ENCODE measurements at places on chromosomes 6 and 20.

- DNase-seq = no peak
- H3K4me3 ChIP-seq = no peak overlapping the region
- H3K27ac ChIP-seq = no peak overlapping the region
- peaks cover 55% of the 10 kb centered on the region for H3K36me3 ChIP-seq
Measured at GRCh38 chr6:105322499-105323225, 80.2 kb downstream of the PREP start.

DNA sequence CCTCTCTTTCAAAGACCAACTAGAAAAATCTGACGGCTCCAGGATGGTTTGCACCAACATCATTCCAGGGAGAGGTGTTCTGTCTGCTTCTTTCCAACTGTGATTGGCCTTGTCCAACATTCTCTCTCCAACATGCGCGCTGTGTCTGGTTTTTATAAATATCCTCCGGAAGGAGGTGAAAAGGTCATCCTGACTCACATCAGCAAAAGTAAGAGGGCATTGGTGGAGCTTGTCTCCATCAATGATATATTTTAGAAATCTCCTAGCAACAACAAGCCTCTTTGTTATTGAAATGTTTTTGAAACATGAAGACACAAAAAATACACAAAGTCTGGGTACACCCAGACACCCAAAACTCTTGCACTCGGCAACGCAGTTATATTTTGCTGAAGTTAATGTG lies 475.3 kb upstream of the JARID2 start:
- H3K36me3 ChIP-seq = no peaks in the 10 kb centered on the region
- DNase-seq = no peak
- no peaks in the 10 kb centered on the region for H3K4me1 ChIP-seq
- no peaks in the 10 kb centered on the region for H3K27me3 ChIP-seq
- H3K4me3 ChIP-seq = no peak overlapping the region

GRCh38 chr6:44045672-44046015 lies 81.6 kb downstream of the MRPL14 start:
- peaks cover 88% of the 10 kb centered on the region for H3K4me1 ChIP-seq
- no peaks in the 10 kb centered on the region for H3K27me3 ChIP-seq
- H3K4me3 ChIP-seq = no peak overlapping the region
- no peaks in the 10 kb centered on the region for H3K36me3 ChIP-seq

GRCh38 chr6:73878403-73878802 lies 182.4 kb downstream of the CD109 start:
- no peaks in the 10 kb centered on the region for H3K4me1 ChIP-seq
- no peak overlapping the region for H3K4me3 ChIP-seq
- H3K27me3 ChIP-seq = no peaks in the 10 kb centered on the region

- H3K4me1 ChIP-seq = no peaks in the 10 kb centered on the region
- DNase-seq = no peak
- no peak overlapping the region for H3K27ac ChIP-seq
Measured at GRCh38 chr6:17156966-17157365, 55.1 kb downstream of the STMND1 start.

DNA sequence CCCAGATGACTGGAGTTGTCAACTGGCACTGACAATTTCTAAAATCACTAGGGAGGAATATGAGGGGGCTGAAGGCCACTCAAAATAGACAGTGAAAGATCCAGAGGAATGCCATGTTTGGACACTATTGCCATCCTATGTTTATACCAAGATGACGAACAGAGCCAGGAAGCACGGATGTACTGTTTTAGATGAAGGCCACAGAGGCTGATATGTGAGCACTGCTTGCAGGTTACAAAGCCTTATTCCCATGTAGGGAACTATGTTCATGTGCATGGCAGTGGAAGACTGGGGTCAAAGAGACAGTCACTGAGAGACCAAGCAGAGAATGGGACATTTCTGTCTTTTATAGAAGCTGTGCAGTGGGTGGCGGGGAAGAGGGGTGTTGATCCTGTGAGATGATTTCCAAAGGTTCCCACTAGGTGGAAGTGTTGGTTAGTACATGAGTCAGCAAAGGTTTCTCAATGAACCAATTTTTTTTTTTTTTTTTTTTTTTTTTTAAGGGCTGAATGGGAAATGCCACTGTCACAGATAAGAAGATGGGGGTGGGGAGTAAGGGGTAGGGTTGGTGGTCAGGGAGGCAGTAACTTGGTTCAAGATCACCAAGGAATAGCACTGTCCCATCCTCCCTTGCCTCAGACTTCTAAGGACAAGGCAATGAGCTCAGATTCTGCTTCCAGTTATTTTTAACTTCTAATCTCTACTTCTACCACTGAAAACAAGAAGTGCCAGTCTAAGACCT lies 46.7 kb upstream of the MOCS1 start:
- DNase-seq = no peak
- H3K4me3 ChIP-seq = no peak overlapping the region

DNA sequence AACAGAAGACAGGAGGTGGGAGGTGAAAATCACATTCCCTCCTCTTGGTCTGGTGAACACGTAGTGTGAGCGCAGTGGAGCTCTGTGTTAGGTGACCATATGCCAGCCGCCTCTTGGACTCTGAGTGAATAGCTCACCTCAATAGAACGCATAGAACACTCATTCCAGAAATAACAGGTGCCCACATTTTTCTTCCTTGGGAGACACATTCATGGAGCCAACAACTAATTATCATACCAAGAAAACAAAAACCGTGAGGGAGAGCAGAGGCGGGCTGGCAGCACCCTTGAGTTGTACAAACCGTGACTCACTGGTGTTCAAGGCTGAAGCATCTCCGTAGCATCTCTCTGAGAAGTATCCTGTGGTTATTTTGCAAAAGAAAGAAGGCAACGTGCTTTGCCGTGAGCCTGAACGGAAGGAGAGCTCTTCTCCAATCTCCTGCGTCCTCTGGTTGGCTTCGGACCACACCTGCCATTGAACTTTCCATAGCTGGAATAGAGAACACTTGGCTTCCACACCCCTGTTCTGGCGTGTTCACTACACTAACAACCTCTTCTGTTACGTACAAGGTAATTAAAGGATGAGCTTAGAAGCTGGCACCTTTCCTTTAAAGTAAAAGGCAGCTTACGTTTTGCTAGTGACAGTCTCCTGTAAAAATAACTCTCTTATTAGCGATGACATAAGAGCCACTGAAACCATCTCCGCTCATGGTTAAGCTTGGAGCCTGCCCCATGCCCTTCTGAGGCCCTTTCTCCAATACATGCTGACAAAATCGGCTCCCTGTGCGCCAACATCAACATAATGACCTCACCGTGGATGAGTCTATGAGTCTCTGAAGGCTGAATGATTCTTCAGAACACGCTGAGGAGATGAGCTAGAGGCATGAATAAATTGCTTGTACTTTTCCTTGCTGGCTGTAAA lies 30.2 kb upstream of the SGK1 start:
- H3K27ac ChIP-seq = no peak overlapping the region
- peaks cover 14% of the 10 kb centered on the region for H3K4me1 ChIP-seq
- no peak overlapping the region for H3K4me3 ChIP-seq
- H3K27me3 ChIP-seq = no peaks in the 10 kb centered on the region
- H3K36me3 ChIP-seq = no peaks in the 10 kb centered on the region

DNA sequence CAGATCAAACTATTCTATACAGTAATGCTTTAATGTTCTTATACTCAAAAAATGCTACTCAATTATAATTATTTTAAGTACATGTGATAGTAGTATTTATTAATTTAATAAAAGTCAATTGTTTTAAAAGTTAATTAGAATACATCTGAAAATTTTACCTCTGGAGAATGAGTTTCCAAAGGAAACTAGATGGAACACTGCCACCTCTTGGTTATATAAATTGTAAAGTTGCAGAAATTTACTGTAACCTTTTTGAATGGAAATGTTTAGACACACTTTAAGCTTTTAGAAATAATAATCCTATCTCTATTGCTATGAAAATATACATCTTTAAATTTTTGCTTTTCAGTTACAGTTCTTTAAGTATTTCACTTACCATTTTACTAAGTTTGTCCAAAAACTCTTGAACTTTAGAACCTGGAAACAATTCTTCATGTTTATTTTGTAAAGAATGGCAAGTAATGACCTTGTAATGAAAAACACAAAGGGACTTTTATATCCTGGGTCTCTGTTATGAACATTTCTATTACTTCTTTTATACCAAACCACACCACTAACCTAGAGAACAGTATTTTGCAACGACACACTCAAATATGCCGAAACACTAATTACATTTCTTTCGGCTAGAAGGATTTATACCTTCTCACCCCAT lies 10.9 kb upstream of the BMP5 start:
- no peaks in the 10 kb centered on the region for H3K4me1 ChIP-seq
- H3K27me3 ChIP-seq = no peaks in the 10 kb centered on the region
- no peak for DNase-seq
- H3K27ac ChIP-seq = no peak overlapping the region
- no peak overlapping the region for H3K4me3 ChIP-seq

GRCh38 chr6:2004888-2005287 lies 240.5 kb downstream of the GMDS start:
- no peaks in the 10 kb centered on the region for H3K4me1 ChIP-seq
- no peaks in the 10 kb centered on the region for H3K27me3 ChIP-seq
- no peak for DNase-seq

DNA sequence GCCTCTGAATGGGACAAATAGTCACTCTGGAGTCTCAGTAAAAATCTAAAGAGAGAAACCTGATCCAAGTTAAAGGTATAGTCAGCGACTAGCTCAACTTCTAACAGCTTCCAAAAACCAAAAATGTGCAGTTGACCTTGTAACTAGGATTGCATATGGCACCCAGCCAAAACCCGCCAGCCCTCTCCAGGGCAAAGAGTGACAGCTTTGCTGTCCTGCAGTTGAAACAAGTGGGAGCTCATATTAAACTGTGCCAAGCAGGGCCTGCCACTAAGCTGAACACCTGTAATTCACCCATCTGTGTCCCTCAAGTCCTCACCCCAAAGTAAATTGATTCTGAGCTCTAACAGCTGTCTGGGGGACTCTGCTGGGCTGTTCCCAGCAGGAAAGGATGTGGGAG lies 695.3 kb downstream of the MAFB start:
- DNase-seq = no peak
- H3K27ac ChIP-seq = no peak overlapping the region

GRCh38 chr6:135937106-135937505 lies 85.6 kb downstream of the PDE7B start:
- H3K27me3 ChIP-seq = no peaks in the 10 kb centered on the region
- no peak overlapping the region for H3K27ac ChIP-seq
- no peak overlapping the region for H3K4me3 ChIP-seq

DNA sequence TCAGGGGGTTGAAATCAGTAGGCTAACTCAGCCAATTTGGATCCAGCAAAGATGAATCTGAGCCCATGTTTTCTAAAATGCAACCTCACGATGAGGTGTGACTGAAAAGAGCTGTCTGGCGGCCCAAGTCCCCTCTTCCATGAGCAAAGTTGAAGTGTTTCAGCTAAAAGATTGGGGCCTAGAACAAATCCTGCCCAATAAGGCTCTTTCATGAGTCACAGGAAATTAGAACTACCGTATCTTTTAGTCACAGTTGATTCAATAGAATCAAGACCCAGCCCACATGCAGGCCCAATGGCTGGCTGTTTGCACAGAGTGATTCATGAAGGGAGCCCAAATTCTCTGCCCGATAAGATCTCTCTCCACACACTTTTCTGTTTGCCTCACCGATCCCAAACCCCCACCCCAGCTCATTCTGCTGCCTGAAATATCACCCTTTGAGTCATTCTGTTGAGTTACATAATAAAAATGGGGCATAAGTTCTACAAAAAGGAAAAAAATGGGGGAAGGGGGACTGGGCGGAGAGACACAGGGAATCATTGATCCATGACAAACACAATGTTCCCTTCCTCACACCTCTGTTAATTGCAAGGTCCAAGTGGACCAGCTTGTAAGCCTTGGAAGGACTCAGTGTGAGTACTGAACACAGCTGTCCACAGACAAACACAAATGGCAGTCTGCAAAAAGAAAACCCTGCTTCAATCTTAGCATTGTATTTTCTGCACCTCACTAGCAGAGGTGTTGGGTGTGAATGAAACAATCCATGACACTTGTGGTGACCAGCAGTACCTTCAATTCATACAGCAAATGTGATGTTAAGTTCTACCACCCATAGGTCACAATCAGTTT lies 13.8 kb downstream of the FOXQ1 start:
- H3K4me1 ChIP-seq = peaks cover 64% of the 10 kb centered on the region
- no peak overlapping the region for H3K4me3 ChIP-seq
- H3K36me3 ChIP-seq = no peaks in the 10 kb centered on the region
- H3K27ac ChIP-seq = peak overlapping the region; percentile 60
- DNase-seq = no peak

- H3K4me3 ChIP-seq = no peak overlapping the region
- DNase-seq = no peak
- H3K27me3 ChIP-seq = no peaks in the 10 kb centered on the region
- H3K27ac ChIP-seq = no peak overlapping the region
- H3K36me3 ChIP-seq = peaks cover 27% of the 10 kb centered on the region
- peaks cover 7% of the 10 kb centered on the region for H3K4me1 ChIP-seq
Measured at GRCh38 chr20:32365564-32365963, 7.4 kb downstream of the ASXL1 start.

DNA sequence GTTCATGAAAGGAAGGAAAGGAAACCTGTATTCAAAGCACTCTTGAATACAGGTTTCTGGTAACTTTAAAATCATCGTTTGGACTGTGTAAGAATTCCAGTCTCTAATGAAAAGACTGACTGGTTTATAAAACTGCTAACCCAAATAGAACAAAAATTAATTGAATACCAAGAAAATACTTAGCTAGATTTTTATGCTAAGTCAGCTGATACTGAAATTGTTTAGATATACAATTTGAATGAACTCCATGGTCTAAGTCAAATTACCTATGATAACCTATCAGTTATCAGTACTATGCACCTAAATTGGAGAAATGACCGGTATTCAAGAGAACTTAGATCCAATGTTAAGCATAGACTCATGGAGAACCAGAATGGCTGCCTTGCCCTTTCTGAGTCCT lies 338.3 kb downstream of the RNF144B start:
- DNase-seq = no peak
- H3K4me1 ChIP-seq = no peaks in the 10 kb centered on the region
- no peaks in the 10 kb centered on the region for H3K27me3 ChIP-seq
- H3K36me3 ChIP-seq = no peaks in the 10 kb centered on the region

GRCh38 chr6:71486461-71486860 lies 197.8 kb downstream of the OGFRL1 start:
- H3K4me1 ChIP-seq = no peaks in the 10 kb centered on the region
- H3K27ac ChIP-seq = no peak overlapping the region
- H3K36me3 ChIP-seq = no peaks in the 10 kb centered on the region
- H3K4me3 ChIP-seq = no peak overlapping the region

- DNase-seq = no peak
- H3K27ac ChIP-seq = no peak overlapping the region
- H3K27me3 ChIP-seq = no peaks in the 10 kb centered on the region
- H3K4me1 ChIP-seq = no peaks in the 10 kb centered on the region
- no peak overlapping the region for H3K4me3 ChIP-seq
Measured at GRCh38 chr6:72761761-72762160, 139.9 kb downstream of the KCNQ5 start.

DNA sequence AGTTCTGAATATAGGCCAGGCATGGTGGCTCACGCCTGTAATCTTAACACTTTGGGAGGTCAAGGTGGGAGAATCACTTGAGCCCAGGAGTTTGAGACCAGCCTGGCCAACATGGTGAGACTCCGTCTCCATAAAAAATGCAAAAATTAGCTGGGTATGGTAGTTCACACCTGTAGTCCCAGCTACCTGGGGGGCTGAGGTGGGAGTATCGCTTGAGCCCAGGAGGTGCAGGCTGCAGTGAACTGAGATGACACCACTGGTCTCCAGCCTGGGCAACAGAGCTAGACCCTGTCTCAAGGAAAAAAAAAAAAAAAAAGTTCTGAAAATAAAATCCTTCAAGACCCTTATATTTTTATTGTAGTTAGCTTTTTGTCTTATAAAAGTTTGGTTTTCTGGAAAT lies 11.7 kb upstream of the WTAP start:
- no peak for DNase-seq
- no peaks in the 10 kb centered on the region for H3K27me3 ChIP-seq
- H3K4me3 ChIP-seq = no peak overlapping the region
